Small intestine (tissue), 16 donors: ENCODE measurements at places on chromosomes 12 and 14. TPM values are rescaled to one million over a fixed set of nuclear protein-coding genes. Genes with fewer than 3 reads are reported as not detected.

The PDE3A gene
- polyA plus RNA-seq: 79.4 TPM

The TMEM132C gene
- 0.27 TPM for polyA plus RNA-seq

The TMCC3 gene
- 23.9 TPM for polyA plus RNA-seq

The DNAJC22 gene
- polyA plus RNA-seq: 25.3 TPM

The PRR4 gene
- 1.5 TPM for polyA plus RNA-seq

DNA sequence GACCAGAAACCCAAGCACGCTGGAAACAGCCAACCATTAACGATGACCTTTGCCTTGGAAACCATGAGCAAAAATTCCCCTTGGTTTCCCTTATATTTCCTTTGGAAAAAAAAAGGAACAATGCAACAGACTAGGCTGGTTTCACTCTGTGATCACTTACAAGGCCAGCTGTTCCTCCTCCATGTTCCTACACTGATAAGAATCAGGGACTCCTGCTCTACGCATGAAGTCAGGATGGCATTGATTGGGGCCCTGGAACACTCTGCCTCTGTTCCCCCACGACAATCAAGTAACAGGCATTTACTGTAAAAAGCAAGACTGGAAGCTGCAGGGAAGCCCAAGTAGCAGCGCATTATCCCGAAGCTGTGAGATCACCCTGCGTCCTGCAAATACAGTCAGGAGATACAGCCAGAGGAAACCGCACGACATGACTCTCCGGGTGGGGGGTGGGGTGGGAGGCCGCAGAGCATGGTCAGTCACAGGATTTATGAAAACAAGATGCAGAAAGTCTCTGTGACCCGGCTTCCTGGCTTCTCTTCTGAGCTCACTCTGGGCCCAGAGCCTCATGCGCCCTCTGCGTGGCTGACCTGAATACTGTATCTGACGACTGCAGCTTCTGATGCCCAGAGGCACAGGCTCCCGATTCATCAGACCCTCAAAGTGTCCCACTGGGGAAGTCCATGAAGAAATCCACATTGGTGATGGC, 31.1 kb downstream of the SSH1 start:
- H3K36me3 ChIP-seq: peaks cover 2% of the 10 kb centered on the region
- DNase-seq: peak; percentile 48
- H3K27me3 ChIP-seq: no peaks in the 10 kb centered on the region
- peaks cover 12% of the 10 kb centered on the region for H3K4me1 ChIP-seq
- H3K4me3 ChIP-seq: no peak overlapping the region

- H3K36me3 ChIP-seq: no peaks in the 10 kb centered on the region
- no peaks in the 10 kb centered on the region for H3K27me3 ChIP-seq
- H3K27ac ChIP-seq: peak overlapping the region; percentile 4
- DNase-seq: no peak
- no peak overlapping the region for H3K4me3 ChIP-seq
- H3K4me1 ChIP-seq: no peaks in the 10 kb centered on the region
These were observed 87.4 kb upstream of the SLC38A2 start for GRCh38 chr12:46459861-46460545.

GRCh38 chr12:101792046-101792931, 38.5 kb downstream of the GNPTAB start:
- DNase-seq: peak; percentile 19
- no peaks in the 10 kb centered on the region for H3K27me3 ChIP-seq
- H3K27ac ChIP-seq: no peak overlapping the region
- H3K4me3 ChIP-seq: no peak overlapping the region
- H3K4me1 ChIP-seq: no peaks in the 10 kb centered on the region
- H3K36me3 ChIP-seq: no peaks in the 10 kb centered on the region

DNA sequence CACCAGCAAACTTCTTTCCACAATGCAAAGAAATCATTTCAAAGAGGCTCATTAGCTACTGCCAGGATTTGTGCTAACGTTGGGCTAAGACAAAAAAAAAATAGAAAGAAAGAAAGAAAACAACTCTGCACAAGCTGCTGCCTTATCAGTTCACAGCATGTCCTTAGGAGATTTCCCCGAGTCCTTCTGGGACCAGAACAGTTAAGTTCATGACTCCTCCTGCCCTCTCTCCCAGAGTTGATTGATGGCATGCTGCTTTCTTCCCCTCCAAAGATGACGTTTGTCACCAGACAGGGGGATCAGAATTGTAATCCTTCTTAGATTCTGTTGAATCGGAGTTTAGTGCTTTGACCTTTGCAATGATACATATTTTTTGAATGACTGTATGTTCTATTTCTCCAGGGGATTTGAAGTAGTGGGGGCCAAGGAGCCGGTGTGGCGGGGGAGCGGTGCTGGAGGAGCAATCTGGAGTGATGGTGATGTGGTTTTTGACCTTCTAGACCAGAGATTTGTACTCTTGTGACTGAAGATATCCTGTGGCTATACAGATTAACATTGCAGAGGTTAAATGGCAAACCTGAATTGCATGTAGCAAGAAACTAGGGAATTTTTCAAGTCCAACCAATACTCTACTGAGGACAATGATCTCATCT, 409.2 kb upstream of the TMPO start:
- no peak overlapping the region for H3K4me3 ChIP-seq
- H3K4me1 ChIP-seq: no peaks in the 10 kb centered on the region
- H3K36me3 ChIP-seq: no peaks in the 10 kb centered on the region

GRCh38 chr14:26867171-26867757, 269.4 kb upstream of the NOVA1 start:
- H3K4me1 ChIP-seq: no peaks in the 10 kb centered on the region
- no peaks in the 10 kb centered on the region for H3K36me3 ChIP-seq

DNA sequence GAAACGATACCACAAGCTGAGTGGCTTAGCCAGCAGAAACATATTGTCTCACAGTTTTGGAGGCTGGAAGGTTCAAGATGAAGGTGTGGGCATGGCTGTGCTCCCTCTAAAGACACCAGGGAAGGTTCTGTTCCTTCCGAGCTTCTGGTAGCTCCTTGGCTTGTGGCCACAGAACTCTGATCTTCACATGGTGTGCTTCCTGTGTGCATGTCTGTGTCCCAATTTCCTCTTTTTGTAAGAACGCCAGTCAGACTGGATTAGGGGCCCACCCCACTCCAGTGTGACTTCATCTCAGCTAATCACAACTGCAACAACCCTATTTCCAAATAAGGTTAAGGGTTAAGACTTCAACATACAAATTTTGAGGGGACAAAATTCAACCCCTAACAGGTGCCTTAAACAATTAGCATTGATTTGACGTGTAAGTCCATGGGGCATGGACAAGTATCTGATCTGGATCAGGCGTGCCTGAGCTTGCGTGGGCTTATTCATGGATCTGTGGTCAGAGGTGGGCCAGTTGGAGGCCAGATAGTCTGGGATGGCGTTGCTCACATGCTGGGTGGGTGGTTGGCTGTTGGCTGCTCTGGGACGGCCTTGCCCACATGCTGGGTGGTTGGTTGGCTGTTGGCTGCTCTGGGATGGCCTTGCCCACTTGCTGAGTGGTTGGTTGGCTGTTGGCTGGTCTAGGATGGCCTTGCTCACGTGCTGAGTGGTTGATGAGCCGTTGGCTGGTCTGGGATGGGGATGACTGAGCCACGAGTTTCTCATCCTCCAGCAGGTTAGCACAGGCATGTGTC, 88.5 kb downstream of the LGMN start:
- no peak overlapping the region for H3K27ac ChIP-seq
- DNase-seq: no peak
- H3K4me1 ChIP-seq: no peaks in the 10 kb centered on the region

DNA sequence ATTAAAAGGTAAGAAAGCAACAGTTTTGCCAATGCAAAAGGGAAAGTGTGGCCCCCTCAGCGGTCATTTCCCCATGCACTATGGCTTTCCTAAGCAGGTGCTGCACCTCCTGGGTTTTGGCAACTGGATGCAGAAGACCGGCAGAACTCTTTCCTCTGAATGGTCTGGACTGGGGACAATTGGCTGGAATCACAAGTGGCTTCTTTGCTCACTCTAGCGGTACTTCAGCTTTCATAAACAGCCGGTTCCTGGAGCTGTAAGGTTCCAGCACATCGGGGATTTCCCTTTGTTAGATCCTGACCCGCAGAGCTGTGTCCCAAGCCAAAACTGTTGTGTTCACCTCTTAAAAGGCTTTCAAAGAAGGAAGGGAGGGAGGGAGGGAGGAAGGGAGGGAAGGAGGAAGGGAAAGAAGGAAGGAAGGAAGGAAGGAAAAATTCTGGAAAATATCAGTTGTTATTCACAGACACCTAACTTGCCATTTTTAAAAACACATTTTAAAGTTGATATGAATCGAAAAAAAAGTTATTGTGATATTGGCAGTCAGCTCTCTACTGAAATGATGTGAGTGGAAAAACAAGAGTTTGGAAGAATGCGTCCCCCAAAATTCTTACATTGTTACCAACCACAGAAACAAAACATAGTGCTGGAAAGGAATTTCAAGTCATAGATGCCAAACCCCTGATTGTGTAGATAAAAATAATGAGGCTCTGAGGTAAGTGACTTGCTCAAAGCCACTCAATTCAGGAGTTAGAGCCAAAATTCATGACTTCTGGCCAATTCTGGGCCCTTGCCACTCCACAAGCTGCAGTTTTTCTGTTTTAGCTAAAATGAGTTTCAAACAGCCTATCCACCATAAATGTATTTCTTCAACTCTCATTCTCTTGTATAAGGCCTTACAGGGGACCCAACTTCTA, 220.6 kb upstream of the HMGA2 start:
- peaks cover 3% of the 10 kb centered on the region for H3K27me3 ChIP-seq
- H3K4me1 ChIP-seq: peaks cover 12% of the 10 kb centered on the region
- no peaks in the 10 kb centered on the region for H3K36me3 ChIP-seq
- peak; percentile 10 for DNase-seq
- no peak overlapping the region for H3K4me3 ChIP-seq
- H3K27ac ChIP-seq: no peak overlapping the region

GRCh38 chr12:113598815-113599406, 127.2 kb upstream of the LHX5 start:
- H3K4me3 ChIP-seq: no peak overlapping the region
- H3K27me3 ChIP-seq: no peaks in the 10 kb centered on the region
- no peaks in the 10 kb centered on the region for H3K36me3 ChIP-seq
- H3K27ac ChIP-seq: no peak overlapping the region
- no peaks in the 10 kb centered on the region for H3K4me1 ChIP-seq

- H3K4me3 ChIP-seq: no peak overlapping the region
- no peaks in the 10 kb centered on the region for H3K27me3 ChIP-seq
- no peaks in the 10 kb centered on the region for H3K36me3 ChIP-seq
- H3K4me1 ChIP-seq: peaks cover 3% of the 10 kb centered on the region
These were observed 283.6 kb downstream of the CACNA1C start for GRCh38 chr12:2336409-2336829.

DNA sequence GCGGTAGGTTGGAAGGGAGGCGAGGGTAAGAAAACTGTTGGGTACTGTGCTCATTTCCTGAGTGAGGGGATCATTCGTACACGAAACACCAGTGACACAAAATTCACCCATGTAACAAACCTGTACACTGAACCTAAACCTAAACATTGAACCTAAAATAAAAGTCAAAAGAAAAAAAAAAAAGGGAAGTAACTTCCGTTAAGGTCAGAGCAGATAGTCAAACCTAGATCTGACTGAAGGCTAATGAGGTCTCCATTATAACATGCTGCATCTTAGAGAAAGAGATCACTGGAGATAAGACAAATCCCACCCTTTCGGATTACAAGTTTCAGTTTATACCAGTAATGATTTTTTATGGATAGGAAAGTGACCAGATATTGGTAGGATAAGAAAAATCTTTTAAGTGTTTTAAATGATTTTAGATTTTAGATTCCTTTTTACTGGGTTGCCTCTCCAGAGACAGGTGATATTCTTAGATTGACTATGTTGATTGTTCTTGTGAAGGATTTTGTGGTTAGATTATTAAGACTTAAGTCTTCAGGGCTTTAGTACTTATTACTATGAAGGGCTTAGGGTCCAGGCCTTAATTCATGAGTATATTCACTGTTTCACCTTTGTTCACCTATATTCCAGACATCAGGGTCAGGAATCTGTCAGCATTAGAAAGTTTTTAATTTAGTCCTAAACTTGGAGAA, 11.2 kb upstream of the NCKAP1L start:
- H3K27ac ChIP-seq: no peak overlapping the region
- H3K36me3 ChIP-seq: no peaks in the 10 kb centered on the region
- no peaks in the 10 kb centered on the region for H3K4me1 ChIP-seq
- no peaks in the 10 kb centered on the region for H3K27me3 ChIP-seq
- no peak for DNase-seq

DNA sequence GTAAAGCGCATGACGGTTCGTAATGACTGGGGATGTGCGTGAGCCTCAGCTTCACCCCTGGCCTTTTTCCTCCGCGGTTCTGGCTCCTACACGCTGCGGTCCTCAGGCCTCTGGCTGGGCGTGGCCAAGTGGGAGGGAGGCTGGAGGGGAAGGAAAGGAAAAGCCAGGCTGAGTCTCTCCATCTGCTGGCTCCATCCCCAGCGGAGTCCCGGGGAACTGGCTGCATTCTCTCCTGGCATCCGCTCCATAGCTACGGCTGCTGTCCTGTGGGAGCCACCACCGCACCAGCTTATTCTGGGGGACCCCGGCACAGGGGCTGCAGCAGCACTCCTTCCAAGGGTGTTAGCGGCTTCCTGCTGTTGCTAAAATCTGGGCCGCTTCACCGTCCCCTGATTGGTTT, 68.2 kb upstream of the SLC24A4 start:
- H3K36me3 ChIP-seq: no peaks in the 10 kb centered on the region
- H3K4me3 ChIP-seq: no peak overlapping the region
- H3K27ac ChIP-seq: no peak overlapping the region
- peaks cover 3% of the 10 kb centered on the region for H3K27me3 ChIP-seq
- no peak for DNase-seq

DNA sequence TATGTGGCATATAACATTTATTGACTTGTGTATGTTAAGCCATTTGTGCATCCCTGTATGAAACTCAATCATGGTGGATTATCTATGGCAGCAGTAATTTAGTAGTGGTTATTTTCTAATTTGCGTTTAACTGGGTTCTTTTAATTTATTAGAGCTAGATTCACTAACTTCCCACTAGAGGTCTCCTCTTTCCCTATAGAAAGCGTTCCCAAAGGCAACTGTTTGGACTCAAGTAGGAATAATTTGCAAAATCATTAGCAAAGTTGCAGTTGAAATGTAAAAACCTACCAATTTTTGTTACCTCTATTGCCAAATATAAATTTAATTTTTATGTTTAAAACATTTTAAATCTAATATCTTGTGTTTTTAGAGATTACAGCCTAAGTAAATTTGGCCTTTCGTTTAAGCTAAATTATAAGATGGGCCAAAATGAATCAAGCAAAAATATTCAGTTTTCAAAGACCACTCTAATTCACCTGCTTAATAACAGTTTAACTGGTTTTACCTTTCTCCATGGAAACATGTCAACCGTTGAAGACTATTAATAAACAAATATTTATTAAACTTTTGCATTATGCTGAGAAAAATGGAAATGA, 6.0 kb downstream of the DMAC2L start:
- no peak overlapping the region for H3K4me3 ChIP-seq
- H3K27ac ChIP-seq: no peak overlapping the region
- DNase-seq: peak; percentile 41
- H3K27me3 ChIP-seq: no peaks in the 10 kb centered on the region

- H3K36me3 ChIP-seq: no peaks in the 10 kb centered on the region
- H3K27ac ChIP-seq: peak overlapping the region; percentile 92
- peak; percentile 89 for DNase-seq
These were observed 94.3 kb downstream of the RFLNA start for GRCh38 chr12:124389138-124389724.
